ENCODE measurements at places on chromosomes 1 and 21.

DNA sequence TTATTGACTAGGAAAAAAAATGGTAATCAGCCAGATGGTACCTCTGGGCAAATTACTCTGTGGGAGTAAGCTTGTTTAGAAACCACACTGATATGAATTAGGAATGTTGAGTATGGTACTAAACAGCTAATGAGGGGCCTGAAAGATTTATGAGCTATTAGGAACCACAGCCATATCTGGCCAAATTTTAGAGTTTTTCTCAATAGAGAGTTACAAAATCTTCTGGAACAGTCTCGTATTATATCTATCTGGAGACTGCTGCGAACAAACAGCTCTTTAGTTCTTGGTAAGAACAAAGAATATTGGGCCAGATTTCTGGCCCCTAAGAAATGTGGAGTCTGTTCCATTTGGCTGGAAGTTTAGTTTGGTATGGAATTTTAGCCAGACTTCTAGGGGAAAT lies 4.9 kb upstream of the PODN start:
- no peak for DNase-seq

DNA sequence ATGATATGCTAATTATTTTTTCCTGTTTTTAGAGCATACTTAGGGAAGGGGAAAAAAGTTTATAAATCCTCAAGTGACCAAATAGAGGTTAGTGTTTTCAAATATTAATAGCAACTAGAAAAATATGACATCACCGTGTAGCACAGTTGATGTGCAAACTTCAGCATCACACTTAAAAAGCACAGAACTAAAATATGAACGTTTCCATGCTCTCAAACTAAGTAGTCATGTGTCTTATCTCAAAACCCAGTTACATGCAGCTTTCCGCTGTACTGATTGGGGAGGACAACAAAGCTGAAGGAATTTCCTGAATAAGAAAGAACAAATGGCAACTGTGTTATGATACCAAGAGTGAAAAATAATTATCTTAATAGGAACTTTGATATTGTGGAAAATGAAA lies 903.7 kb downstream of the ADGRL2 start:
- DNase-seq: no peak

GRCh38 chr21:37551993-37552355 lies 185.4 kb downstream of the DYRK1A start:
- peak; percentile 39 for DNase-seq

GRCh38 chr1:37865348-37866120 lies 6.1 kb upstream of the MTF1 start:
- no peak for DNase-seq

- peak; percentile 79 for DNase-seq
These were observed 320.2 kb upstream of the NFIA start for GRCh38 chr1:60762176-60762575.

GRCh38 chr1:59671066-59671952 lies 143.4 kb upstream of the HOOK1 start:
- DNase-seq: no peak

- DNase-seq: no peak
These were observed 20.7 kb downstream of the SH3BP5L start for GRCh38 chr1:248804771-248805681.

DNA sequence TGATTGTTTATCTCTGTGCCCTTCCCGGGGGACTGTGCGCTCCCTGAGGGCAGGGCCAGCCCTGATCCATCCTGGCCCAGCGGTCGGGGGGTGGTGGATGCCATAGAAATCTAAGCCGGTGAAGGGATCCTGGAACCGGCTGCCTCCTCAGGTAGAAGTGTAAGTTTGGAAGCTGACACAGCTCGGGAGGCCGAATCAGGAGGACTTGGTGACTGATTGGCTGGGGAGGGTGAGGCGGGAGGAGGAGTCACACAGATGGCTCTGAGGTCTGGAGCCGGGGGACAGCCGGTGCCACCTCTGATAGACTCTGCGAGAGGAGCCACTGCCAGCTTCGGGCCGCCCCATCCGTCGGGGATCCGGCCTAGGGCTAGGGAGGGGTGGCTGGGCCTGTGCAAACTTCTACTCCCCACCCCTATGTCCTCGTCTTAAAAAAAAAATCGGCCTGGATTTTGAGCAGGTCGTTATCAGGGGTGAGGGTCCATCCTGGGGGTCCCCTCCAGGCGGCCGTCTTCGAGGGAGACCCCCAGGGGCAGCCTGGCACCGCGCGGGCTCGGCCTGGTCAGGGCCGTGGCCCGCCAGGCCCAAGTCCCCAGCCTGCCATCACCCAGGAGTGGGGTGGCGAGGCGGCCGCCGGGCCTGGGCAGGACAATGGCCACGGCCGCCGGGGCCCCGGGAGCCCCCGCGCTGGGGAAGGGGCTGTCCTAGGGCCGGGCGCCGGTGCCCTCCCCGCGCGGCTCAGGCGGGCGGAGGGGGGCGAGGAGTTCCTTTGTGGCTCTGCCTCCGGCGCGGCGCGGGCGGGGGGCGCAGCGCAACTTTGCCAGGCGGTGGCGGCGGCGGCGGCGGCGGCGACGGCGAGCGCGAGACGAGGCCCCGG lies 708 bp upstream of the ZNF362 start:
- no peak for DNase-seq

DNA sequence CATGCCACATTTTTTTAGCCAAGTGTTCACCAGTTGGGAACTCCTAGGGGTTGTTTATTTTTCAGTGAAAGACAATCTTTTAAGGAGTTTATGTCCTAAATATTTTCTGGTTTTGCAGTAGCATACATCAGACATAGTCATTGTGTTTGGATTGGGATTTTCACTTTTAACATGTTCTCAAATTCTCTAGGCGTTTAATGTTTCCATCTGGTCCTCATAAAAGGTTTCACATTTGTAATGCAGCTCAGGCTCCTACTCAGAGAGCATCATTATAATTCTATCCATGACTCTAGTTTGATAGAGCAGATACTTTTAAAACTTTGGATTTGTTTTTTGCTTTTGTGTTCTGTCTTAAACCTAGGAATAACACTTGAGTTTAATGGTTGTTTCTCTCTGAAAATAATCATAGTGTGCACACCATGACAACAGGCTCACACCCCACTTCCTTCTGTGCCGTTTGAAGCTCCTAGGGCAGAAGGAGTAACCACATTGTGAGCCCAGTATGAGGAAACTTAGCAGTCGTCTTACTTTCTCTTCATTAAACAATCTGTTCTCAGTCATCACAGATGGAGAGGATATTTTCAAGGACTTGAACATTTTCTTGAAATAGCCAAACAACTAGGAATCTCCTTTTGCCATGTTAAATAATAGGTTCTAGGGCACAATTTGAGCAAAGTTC lies 219.6 kb downstream of the PDE4B start:
- DNase-seq: no peak

DNA sequence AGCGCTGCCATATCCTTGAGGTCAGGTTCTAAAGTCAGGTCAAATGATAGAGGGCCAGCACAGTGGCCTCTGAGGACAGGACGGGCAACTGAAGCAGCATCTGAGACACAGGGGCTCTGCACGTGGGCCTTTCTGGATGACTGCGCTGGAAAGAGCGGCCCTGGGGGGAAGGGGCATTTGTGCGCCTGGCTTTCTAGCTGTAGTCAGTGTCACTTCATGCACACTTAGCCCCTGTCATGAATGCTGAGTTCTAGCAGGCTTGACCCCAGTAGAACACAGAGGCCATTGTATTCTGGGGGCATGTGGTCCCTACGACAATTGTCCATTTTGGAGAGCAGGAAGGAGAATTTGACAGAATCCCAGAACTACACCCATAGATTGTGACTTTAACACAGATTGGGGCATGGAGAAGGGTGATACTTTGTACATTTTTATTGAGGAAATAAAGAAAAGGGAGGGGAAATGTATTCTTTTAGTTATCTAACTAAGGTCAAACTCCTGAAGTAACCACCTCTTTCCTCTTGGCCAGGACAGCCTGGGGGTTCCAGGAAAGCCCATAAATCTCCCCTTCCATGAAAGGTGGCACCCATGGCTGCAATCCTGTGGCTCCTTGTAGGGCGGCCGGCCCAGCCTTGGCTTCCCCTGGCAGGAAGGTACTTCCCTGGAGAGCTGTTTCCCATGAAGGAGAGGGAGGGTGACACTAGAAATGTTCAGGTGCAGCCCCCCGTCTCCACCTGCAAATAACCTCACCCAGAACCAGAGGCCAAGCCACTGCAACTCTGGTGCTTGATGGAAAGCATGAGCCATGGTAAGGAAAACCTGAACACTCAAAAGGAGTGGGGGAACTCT lies 34.4 kb downstream of the NTPCR start:
- DNase-seq: no peak

DNA sequence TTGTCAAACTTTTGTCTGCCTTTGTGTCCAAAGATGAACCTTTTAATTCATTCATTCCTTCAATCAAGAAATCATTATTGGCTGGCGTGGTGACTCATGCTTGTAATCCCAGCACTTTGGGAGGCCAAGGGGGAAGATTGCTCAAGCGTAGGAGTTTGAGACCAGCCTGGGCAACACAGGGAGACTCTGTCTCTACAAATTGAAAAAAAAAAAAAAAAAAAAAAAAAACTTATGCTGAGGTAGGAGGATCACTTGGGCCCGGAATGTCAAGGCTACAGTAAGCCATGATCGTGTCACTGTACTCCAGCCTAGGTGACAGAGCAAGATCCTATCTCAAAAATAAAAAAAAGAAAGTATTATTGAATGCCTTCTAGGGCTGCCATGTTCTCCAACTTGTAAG lies 51.3 kb upstream of the CXADR start:
- DNase-seq: no peak

DNA sequence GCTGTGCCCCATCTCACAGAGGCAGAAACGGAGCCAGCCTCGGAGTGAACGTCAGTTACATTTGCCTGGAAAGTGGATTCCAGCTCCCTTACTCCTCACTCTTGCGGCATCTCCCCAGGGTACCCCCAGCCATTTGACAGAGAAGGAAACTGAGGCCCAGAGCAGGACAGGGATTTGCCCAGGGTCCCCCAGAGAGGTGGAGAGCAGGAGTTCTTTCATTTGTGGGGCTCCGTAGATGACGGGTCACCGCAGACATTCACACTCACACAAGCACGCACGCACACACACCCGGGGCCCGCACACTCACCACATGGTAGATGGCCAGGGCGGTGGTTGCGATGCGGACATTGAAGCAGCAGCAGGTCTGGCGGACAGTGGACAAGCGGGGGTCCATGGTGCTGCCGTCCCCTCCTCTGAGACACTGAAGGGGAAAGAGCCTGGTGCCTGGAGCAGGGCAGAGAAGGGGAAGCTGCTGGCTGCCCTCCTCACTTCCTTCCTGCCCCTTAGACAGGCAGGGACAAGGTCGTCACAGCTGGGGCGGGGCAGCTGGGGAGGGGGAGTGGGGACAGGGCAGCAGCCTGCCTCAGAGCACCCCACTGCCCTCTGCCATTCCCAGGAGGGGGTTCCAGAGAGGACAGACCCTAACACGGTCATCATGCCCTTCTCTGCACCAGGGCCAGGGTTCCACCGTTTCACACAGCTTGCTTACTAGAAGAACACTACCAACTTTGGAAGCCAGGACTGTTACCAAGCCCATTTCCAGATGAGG lies at the start of gene LAPTM5:
TSS of gene LAPTM5 (minus strand) at position 423 of the 769 bp plus-strand sequence. CDS start at position 394, 29 bp downstream.
- no peak for DNase-seq

DNA sequence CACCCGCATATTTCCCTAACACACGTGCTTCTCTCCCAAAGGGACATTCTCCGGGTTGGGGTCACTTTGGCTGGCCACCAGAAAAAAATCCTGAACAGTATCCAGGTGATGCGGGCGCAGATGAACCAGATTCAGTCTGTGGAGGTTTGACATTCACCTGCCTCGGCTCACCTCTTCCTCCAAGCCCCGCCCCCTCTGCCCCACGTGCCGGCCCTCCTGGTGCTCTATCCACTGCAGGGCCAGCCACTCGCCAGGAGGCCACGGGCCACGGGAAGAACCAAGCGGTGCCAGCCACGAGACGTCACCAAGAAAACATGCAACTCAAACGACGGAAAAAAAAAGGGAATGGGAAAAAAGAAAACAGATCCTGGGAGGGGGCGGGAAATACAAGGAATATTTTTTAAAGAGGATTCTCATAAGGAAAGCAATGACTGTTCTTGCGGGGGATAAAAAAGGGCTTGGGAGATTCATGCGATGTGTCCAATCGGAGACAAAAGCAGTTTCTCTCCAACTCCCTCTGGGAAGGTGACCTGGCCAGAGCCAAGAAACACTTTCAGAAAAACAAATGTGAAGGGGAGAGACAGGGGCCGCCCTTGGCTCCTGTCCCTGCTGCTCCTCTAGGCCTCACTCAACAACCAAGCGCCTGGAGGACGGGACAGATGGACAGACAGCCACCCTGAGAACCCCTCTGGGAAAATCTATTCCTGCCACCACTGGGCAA lies 59.1 kb downstream of the LACTBL1 start:
- no peak for DNase-seq

DNA sequence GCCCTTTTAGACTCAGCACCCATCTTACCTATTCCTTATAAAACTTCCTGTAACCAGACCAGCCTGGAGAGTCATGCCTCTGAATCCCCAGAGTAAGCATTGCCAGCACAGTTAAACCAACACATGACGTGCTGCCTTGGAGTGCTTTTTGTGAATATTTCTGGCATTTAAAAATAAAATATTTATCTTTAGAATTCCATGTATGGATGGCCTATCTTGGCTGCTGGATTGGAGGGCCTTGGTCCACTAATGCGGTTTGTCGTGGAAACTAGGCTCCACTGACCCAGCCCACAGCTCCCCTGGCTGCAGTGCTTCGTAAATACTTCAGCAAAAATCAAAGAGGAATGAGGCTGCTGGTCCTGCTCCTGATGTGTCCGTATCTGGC lies 17.5 kb downstream of the MTARC1 start:
- no peak for DNase-seq

DNA sequence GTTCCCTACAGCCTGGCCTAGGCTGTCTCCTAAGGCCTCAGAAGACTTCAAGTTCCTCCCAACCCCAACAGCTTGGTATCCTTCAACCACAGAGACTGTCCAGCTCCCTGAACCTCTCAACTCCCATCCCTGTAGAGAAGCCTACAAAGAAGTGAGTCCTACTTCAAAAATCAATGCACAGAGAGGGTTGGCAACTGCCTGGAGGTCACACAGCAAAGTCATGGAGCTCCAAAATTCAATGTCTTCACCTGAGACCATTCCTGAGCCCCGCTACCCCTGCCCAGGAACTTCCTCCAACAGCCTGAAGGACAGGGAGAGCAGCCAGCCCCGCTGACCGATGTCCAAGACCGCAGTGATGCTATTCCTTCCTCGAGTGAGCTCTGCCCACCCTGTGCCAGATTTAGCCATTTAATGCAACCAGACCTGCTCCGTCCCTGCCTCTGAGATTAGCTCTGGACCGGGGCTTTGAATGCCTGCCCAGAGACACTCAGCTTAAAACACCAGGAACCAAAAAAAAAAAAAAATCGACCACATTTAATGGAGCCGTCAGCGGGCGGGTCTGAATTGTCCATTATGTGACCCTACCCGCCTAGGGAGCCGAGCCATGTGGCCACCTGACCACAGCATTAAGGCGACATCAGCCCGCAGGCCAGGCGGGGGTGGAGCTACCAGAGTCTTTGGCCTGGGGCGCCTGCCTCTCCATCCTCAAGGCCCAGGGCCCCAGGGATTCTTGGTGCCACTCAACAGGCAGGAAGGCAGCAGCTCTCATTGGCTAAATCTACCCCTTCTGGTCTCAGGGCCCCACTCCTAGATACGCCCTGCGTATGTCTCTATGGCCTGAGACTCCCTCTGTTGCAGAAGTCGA lies 148.6 kb downstream of the SYF2 start:
- DNase-seq: no peak
